T-cell (primary cell): ENCODE measurements at places on chromosomes 4 and X. TPM values are rescaled to one million over a fixed set of nuclear protein-coding genes. Genes with fewer than 3 reads are reported as not detected.

TMPRSS11A gene
- total RNA-seq, result not detected

FABP2 gene
- total RNA-seq, result not detected

PHOX2B gene
- total RNA-seq, result not detected

TBC1D9 gene
- 1.4 TPM for total RNA-seq

ZDHHC15 gene
- 0.53 TPM for total RNA-seq

HMGN5 gene
- 2.3 TPM for total RNA-seq

MAGEA2 gene
- total RNA-seq, result not detected

XPNPEP2 gene
- total RNA-seq, result 0.84 TPM

ATOH1 gene
- not detected for total RNA-seq

ITM2A gene
- 102 TPM for total RNA-seq

TRIM60 gene
- total RNA-seq, result not detected

TKTL1 gene
- total RNA-seq, result 3.3 TPM

IGBP1 gene
- 60.1 TPM for total RNA-seq

SCD5 gene
- 1.4 TPM for total RNA-seq

TMPRSS11F gene
- not detected for total RNA-seq

CCSER1 gene
- 0.54 TPM for total RNA-seq

SRPX2 gene
- not detected for total RNA-seq

GAGE2A gene
- not detected for total RNA-seq

CAPN6 gene
- not detected for total RNA-seq

INPP4B gene
- 47.4 TPM for total RNA-seq
